Stimulated activated CD8-positive, alpha-beta memory T cell treated with anti-CD3 and anti-CD28 coated beads, Interleukin-7, amount 100 ng/mL, for 4 hours (primary cell): ENCODE measurements at places on chromosomes 11 and 22.

DNA sequence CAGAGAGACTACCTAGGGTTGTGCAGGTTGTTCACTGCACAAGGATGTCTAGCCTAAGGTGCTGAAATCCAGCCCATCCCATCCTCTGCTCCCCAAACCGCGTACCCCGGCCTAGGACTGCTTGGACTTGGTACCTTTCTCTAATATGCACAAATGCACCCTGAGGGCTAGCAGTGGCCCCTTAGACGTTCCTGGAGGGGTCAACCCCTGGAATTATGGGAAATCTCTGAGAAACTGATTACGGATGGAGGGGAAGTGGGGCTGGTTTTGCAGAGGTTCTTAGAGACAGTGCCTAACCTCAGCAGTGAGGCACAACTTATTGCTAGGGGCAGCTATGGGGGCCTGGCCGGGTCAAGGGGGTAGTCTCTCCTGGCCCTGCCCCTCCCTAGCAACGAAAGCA lies 2.5 kb downstream of the C11orf68 start:
- no peak for DNase-seq

- DNase-seq = no peak
Measured at GRCh38 chr11:33724644-33725035, 11.6 kb downstream of the CD59 start.

DNA sequence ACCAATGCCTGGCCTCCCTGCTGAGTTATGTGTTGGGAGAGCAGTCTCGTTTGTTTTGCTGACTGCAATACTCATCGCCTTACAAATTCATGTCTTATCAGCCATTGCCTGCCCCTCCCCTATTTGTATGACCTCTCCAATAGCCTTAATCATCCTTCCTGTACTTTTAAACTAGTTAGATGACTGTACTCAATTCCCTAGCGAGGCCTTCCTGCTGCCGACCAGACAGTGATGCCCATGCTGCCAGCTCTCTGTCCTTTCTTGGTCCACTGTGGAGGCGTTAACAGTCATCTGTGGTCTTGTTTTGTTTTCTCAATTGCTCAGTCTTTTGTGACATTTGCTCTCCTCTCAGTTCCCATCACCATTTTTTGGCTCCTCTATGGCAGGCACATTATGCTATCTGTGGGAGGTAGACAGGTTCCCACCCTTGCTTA lies 20.3 kb upstream of the YPEL1 start:
- no peak for DNase-seq

DNA sequence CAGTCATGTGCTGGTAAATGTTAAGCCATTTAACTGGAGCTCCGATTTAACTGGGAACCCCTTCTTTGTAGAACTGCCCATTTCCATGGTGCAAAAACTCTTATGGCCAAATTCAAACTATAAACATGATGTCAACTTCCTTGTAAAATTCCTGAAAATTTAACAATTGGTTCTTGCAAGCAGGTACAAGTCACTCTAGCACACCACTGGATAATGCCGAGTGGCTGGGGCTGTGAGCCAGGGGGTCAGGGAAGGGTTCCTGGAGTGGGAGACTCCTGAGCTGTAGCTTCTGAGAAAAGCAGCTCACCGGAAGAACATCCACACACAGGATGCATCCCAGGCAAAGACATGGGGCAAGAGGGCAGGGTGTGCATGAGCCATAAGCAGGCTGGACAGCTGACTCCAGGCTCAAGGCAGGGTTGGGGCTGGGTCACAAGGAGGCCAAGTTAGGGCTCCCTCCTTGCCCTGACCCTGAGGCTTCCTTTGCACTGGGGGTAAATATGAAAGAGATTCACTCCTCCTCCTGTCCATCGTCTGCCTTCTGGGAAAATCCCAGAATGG lies 18.2 kb downstream of the P2RY2 start:
- DNase-seq = no peak

DNA sequence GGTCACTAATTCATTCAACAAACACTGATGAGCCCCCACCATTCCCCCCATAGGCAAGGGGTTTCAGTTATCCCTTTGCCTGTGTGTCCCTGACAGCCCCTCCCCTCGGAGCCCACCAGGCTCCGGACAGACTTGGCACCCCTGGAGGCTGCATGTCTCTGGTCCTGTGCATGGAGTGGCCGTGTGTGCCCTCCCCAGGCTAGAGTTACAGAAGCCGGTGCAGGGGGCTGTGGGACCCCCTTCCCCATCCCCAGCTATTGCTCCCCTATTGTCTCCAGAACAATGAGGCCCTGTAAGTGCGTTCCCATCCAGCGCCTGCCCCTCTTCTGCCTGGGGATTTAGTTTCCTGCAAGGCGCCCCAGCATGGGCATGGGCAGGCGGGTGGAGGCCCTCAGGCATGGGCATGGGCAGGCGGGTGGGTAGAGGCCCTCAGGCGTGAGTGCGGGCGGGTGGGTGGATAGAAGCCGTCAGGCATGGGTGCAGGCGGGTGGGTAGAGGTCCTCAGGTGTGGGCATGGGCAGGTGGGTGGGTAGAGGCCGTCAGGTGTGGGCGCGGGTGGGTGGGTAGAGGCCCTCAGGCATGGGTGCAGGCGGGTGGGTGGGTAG lies 1.5 kb downstream of the MUC2 start:
- no peak for DNase-seq

GRCh38 chr11:85709941-85710702 lies 24.1 kb upstream of the CCDC89 start:
- no peak for DNase-seq

DNA sequence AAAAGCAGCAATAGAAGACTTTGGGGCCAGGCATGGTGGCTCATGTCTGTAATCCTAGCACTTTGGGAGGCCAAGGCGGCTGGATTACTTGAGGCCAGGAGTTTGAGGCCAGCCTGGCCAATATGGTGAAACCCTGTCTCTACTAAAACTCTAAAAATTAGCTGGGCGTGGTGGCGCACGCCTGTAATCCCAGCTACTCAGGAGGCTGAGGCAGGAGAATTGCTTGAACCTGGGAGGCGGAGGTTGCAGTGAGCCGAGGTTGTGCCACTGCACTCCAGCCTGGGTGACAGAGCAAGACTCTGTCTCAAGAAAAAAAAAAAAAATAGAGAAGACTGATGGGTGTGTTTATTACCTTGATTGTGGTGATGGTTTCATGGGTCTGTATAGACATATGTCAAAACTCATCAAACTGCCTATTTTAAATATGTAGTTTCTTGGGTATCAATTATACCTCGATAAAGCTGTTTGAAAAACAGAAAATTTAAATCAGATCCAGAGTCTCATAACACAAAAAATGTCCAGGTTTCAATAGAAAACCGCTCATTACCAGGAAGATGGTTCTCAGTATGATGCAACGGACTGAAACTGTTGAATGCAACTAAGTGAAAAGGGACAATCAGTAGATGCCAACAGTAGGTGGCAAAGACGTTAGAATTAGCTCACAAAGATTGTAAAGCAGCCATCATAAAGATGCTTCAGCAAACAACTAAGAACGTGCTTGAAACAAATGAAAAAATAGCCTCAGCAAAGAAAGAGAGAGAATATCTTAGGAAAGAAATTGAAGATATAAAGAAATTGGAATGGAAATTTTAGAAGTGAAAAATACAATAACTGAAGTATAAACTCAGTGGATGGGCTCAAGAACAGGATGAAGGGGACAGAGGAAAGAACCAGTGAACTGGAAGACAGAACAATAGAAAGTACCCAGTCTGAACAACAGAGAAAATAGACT lies 33.1 kb upstream of the SEPTIN5 start:
- no peak for DNase-seq

GRCh38 chr11:45208135-45208534 lies 61.7 kb downstream of the PRDM11 start:
- DNase-seq = no peak

- DNase-seq = no peak
Measured at GRCh38 chr11:129743112-129743815, 72.4 kb upstream of the TMEM45B start.

- DNase-seq = no peak
Measured at GRCh38 chr11:80517701-80518100, 1076.9 kb upstream of the TENM4 start.

DNA sequence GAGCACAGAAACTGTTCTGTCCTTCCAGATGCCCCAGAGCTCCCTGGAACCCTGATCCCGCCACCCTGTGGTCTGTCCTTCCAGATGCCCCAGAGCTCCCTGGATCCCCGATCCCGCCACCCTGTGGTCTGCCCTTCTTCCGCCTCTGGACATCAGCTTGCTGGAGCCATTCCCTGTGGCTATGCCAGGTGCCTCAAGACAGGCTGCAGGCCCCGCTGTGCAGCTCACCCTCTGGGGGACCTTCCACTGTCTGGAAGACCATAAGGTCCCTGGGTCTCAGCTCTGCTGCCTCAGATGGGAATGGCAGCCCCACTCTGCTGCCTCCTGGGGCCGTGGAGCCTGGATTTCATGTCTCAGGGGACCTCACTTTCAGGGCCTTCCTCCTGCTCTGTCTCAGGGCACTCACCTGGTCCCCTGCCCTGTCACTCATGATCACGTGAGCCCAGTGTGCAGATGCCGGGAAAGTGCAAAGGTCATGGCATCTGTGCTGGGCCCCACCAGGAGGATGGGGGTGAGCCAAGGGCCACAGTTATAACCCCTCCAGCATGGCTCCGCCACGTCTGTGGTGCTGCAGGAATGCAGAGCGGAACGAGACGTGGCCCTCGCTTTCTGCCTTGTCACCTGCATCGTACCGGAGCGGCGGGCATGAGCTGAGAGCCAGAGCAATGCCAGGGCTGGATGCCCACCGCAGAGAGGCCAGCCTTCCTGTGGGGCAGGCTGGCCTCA lies 1520.7 kb downstream of the BRD1 start:
- DNase-seq = no peak

- no peak for DNase-seq
Measured at GRCh38 chr22:36374603-36375024, 13.2 kb downstream of the MYH9 start.

GRCh38 chr11:2132874-2133240 lies 6.3 kb downstream of the IGF2 start:
- DNase-seq = no peak

- DNase-seq = no peak
Measured at GRCh38 chr11:44787070-44787469, 60.3 kb downstream of the TSPAN18 start.

- DNase-seq = no peak
Measured at GRCh38 chr11:90890347-90890746, 667.5 kb upstream of the CHORDC1 start.

GRCh38 chr11:41449483-41450050 lies 9.9 kb downstream of the LRRC4C start:
- no peak for DNase-seq

- no peak for DNase-seq
Measured at GRCh38 chr11:21110415-21110814, 441.0 kb downstream of the NELL1 start.

- DNase-seq = no peak
Measured at GRCh38 chr11:134579724-134580609, 167.9 kb upstream of the B3GAT1 start.

GRCh38 chr22:39565414-39565944 lies 5.1 kb upstream of the CACNA1I start:
- no peak for DNase-seq

DNA sequence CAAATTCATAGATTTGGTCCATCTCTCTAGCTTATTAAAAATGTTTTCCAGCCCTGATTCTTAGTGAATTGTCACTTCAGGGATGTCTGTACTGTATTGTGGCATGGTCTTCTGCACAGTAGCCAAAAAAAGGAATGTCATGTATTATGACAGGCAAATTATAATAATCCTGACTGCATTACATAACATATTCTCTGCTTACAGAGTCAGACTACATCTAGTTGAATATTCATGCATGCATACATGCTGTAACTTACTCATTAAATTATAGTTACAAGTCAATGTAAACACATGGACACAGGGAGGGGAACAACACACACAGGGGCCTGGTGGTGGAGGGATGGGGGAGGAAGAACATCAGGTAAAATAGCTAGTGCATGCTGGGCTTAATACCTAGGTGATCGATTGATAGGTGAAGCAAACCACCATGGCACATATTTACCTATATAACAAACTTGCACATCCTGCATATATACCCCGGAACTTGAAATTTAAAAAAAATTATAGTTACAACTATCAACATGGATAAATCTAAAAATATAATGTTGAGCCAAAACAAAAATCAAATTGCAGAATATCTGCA lies 31.5 kb upstream of the SMCO4 start:
- DNase-seq = no peak

GRCh38 chr22:43153899-43154298 lies 2.5 kb downstream of the TSPO start:
- no peak for DNase-seq

GRCh38 chr11:73542175-73542574 lies 55.7 kb downstream of the FAM168A start:
- no peak for DNase-seq

GRCh38 chr11:64107303-64107702 lies 58.6 kb downstream of the MACROD1 start:
- no peak for DNase-seq

DNA sequence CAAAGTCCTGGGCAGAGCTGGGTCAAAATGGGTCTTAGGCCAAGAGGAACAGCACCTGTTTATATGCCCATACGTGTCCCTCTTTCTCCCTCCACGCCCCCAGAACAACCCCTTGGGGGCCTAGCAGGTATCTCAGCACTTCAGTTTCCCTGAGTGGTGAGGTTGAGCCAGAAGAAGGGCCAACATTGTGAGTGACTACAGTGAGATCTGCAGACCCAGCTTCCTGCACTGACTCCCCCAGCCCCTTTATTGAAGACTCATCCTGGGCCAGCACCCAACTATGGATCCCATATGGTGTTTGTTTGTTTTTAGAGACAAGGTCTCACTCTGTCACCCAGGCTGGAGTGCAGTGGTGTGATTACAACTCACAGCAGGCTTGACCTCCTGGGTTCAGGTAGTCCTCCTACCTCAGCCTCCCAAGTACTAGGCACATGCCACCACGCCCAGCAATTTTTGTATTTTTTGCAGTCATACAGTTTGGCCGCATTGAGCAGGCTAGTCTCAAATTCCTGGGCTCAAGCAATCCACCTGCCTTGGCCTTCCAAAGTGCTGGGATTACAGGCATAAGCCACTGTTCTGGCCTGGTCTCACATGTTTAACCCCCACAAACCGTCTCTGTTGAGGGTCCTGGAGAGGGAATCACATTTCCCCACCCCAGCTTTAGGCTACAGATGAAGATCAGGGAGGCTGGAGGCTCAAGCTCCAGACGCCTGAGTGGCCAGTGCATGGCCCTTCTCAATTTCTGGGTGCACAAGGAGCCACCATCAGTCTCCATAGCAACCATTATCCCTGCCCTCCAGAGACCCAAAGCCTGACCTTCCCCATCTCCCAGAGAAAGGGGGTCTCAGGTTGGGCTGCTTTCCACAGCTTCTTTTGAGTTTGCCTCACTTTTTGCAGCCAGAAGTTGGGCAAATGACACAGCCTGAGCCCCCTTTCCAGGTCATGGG lies 1.7 kb upstream of the LARGE2 start:
- DNase-seq = no peak
